ENCODE measurements at places on chromosomes 2 and 18. TPM values are rescaled to one million over a fixed set of nuclear protein-coding genes. Genes with fewer than 3 reads are reported as not detected.

DNA sequence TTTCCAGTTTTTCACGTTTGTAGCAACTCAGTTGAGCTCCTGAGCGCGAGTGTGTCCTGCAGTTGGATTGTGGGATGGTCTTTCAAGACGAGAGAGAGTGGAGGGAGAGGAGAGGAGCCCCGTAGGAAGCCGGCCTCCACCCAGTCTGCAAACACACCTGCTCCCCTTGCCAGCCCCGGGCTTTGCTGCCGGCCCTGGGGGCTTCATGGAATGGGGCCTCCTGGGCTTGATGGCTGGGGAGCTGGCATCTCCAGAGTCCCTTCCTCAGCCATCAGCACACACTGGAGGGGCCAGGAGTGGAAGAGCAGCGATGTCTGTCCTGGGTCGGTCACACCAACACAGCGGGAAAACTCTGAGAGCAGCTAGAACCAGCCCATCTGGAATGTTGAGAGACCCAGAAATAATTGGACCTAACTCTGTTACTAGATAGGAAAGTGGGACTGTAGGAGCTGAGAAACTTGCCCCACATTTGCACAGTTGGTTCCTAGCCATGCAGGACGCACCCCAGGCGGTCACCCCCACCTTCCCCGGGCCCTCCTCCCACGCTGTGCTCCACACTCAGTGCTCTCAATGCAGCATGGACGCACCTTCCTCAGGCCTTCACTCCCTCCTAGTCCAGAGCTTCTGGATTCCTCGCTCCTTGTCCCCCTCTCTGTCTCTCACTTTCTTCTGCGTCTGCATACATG is 69.6 kb downstream of the PTGR3 start:
- no peak for DNase-seq

DNA sequence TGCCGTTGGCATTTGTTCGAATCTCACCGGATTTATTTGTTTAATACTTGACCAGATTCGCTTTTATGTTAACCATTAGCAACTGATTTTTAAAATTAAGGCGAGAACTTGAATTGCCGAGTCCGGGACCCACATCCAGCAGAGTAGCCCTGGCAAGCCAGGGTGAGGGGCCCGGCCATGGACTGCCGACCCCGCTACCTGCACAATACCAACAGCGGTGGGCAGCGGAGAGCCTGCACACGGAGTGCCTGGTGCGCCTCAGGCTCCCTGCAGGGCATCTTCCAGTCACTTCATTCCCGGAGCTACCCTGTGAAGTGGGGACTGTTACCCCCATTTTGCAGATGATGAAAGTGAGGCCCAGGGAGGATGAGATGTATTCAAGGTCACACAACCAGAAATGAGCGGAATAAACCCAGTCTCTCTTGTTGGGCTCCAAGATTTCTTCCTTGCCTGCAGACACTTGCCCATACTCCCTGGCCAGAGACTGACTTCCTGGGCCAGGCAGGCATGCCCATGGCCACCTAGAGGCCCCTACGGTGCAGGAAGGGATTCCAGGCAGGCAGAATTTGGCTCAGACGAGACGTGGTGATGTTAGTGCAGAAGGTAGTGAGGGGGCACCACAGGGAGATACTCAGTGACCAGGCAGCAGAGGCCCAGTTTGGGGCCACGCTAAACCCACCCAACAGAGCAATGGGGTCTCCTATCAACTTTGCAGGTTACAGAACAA is 2.9 kb downstream of the FBLN7 start:
- DNase-seq, result no peak

DNA sequence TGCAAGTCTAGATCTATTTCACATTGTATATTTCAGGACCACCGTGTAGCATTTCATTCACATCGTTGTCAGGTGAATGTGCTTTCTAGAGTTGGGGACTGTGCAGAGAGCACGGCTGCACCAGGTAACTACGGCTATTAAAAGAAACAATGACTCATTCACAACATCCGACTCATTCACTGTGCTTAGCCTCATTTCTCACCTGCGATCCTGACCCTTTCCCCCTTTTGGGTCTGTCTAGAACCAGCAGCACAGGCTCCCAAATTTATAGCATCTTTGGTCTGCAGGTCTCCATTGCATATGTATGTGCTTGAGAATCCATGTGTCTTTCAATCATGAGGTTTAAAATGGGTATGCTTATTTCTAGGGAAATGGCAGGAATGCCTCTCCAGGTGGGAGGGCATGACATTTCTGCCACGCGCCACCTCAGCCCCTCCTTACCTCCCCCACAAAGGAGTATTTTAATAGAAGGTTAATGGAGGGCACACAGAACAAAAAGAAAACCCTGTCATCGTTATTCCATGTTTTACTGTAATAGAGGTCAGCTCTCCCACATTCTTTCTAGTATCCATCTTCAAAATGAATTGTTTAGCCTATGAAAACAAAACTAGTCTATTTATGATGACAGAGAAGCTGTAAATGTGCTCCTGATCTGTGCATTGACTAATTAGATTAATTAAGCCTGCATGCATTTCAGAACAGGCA is 246.7 kb upstream of the EPHA4 start:
- no peak for DNase-seq

DNA sequence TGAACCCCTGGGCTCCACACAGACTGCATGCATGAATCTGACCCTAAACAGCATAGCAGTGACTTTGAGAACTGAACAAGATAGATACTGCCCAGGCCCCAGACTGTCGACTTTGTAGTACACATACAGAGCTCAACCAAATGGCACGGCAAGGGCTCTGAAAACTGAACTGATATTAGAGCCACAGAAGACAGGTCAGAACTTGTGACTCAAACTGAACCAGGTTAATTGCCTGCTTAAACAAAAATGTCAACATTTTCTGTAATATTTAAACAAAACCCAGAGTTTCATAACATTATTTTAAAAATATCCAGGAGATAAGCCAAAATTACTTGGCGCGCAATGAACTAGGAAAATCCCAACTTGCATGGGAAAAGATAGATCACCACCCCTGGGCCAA is 260.3 kb downstream of the TPGS2 start:
- DNase-seq, result no peak

DNA sequence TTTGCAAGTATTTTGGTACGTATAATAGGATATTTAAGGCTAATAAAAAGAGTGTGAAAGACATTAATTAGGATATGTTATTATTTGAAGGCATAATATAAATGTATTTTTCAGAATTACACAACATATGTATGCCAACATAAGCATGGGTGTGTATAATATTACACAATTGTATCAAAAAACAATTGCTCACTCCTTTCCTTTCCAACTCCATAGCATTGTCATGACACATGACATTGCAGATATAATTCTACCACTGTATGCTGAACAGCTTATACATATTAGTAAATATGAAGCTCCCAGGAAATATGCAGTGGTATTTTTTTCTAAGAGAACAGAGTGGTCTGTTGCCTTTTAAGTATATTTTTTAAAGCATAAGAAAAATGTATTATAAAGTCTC is 593.1 kb downstream of the TMX3 start:
- DNase-seq, result no peak

DNA sequence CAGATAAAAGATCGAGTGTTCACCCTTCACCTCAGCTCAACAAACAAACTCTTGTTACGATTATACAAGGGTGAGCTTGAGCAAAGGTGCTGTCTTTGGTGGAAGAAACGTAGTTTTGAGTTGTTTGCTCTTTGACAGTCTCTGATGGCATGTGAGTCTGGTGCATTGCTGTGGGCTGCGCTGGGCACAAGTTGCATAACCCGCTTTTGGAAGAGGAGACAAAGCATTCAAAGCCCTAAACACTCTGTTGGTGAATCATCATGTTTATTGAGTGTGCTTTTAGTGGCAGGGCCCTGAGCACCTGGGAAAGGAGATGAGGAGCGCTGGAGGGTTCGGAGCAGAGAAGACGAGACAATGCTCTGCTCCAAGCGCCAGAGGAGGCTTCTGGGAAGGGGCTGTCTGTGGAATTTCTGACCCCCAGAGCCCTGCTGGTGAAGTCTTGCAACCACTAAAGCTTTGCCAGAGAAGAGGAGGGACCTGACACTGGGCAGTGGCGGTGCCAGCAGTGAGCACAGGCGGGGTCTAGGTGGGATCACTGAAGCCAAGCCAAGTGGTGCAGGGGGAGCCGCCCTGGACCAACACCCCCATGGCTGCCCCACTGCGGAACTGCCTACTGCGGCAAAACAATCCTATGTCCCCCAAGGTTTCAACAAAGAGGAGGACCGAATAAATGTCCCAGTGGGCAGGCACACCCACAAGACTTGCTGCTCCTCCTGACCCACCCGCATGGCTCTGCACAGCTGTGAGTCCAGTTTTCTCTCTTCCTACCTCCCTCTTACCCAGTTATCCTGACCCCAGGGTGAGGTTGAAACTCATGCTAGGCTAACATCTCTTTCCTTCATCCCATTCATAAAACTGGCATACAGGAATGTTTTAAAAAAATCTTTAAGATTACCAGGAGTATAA is 64.0 kb downstream of the TNFRSF11A start:
- DNase-seq, result no peak

DNA sequence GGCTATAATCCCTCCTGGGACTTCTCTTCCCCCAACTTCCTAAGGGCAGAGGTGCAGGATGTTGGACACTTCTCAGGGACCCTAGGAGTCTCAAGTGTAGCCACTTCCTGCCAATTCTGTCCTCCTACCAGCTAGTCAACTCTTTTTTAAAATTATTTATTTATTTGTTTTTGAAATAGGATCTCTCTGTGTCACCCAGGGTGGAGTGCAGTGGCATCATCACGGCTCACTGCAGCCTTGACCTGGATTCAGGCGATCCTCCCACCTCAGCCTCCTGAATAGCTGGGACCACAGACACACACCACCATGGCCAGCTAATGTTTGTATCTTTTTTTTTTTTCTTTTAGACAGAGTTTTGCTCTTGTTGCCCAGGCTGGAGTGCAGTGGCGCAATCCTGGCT is 11.5 kb downstream of the SFTPB start:
- no peak for DNase-seq

DNA sequence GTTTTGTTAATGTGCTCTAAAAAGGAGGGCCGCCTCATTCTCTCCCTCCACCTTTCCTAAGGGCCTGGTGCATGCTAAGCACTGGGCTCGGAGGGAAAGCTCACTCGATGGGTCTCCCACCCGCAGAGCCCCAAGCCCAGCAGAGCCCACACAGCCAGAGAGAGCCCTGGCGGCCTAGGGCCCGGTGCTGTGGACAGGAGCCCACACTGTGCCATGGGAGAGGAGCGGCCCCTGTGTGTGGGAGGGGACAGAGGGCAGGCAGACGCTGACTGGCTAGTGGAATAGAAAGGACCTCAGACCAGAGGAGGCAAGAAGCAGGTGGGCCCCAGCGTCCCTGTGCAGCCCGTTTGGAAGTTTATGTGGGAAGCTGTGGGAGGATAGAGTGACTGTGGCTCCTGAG is 49.4 kb upstream of the KCNF1 start:
- no peak for DNase-seq

DNA sequence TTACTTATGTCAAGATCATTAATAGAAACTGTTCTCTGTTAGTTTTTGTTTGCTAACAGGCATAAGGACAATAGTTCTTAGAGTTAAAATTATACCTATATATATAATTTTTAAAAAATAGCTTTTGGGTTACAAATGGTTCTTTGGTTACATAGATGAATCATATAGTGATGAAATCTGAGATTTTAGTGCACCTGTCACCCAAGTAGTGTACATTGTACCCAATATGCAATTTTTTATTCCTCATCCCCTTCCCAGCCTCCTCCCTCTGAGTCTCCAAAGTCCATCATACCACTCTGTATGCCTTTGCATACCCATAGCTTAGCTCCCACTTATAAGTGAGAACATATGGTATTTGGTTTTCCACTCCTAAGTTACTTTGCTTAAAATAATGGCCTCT is 26.4 kb downstream of the SLC4A1AP start:
- DNase-seq, result no peak

DNA sequence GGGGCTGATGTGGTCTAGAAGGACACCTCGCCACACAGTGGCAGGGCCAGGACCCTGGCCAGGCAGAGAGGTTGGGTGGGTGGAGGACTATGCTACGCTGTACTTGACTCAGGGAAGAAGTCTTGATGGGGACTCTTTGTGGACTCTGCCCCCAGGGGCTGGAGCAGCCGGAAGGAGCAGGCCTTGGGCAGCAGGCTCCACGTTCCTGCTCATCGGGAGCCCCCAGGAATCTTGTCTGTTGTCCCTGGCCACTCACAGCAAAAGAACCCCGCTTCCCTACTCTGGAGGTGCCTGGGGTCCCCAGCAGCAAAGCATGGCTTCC is 79.0 kb downstream of the POLR1A start:
- DNase-seq, result no peak

- no peak for DNase-seq
Measured at GRCh38 chr2:103179798-103180197, 418.0 kb downstream of the TMEM182 start.

DNA sequence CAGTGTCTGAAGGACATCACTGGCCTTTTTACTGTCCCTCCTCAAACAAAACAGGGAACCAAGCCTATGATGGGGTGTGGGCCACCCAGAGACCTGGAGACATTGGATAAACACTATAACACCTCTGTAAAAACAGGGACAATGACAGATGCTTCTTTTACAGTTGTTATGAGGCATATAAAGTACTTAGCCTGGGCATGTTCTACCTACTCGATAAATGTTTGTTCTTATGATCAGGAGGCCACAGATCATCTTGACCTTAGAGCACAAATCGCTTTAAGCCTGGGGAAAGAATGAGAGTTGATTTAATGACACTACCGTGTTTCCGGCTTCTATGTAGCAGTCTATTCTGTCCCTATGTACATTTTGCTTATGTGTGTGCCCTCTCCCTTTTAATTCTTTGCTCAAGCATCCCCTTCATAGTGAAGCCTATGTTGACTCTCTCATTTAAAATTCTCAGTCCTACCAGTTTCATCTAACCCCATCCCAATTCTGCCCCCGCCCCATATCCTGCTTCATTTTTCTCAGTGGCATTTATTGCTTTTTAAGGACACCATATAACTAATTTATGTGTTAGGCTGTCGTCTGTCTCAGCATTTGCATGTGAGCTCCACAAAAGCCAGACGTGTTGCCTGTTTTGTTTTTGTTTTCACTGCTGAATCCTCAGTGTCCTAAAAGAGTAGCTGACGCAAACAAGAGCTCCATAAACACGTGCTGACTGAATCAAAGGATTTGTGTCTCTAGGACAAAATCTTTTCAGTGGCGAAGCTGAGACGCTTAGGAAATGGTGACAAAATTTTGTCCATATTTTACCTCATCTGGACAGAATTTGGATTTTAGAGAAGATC is 182.3 kb upstream of the ST6GAL2 start:
- DNase-seq, result peak; percentile 18

- peak; percentile 29 for DNase-seq
Measured at GRCh38 chr18:22488554-22488953, 70.8 kb upstream of the CTAGE1 start.

DNA sequence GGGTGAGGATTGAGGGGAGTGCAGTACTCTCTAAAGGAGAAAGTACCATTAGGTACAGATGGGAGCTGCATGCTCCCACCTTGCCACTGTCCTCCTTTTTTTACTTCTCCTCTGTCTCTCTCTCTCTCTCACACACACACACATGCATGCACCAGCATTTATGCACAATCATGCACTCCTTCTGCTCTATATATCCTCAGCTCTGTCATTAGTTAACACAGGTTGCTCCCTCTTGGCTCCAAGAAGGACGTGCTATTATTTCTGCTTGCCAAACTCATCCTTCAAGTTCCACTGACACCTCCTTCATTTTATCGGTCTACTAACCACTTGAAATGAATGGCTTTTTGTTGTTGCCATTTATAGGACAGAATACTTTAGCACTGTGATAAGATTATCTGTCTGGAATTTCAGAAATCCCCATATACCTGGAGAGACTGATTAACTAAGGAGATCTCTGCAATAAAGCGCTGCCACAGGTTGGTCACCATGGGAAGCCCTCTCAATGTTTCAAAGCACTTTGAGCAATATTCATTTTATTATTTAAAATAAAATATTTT is 178.5 kb upstream of the TRIB2 start:
- no peak for DNase-seq

Gene ALMS1
- total RNA-seq, result 38.0 TPM

Gene POTEJ
- total RNA-seq, result not detected

Gene MAIP1
- total RNA-seq, result 12.9 TPM

Gene ZNF396
- total RNA-seq, result 3.9 TPM

All from tibial nerve (tissue), 4 donors.